ENCODE measurements at places on chromosomes 1 and 21.

- no peak for DNase-seq
Observed at GRCh38 chr21:44728716-44729115, 17.3 kb upstream of the TSPEAR start.

DNA sequence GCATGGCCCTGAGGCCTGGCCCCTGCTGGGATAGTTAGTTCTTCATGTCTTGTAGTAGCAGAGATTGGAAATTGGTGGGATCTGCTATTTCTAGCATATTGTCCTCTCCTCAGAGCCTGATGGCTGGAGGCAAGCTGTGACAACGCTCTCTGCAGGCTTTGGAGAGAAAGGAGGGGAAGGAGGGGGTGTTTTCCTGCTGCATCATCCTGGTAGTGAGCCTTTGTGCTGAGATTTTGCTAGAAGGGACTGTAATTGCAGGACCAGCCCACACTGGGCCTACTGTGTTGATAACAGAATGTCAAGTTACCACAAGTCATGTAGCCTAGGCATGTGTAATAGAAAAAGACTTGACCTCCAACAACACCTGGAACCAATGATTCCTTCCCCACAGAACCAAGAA lies 351.0 kb downstream of the SIPA1L2 start:
- no peak for DNase-seq

DNA sequence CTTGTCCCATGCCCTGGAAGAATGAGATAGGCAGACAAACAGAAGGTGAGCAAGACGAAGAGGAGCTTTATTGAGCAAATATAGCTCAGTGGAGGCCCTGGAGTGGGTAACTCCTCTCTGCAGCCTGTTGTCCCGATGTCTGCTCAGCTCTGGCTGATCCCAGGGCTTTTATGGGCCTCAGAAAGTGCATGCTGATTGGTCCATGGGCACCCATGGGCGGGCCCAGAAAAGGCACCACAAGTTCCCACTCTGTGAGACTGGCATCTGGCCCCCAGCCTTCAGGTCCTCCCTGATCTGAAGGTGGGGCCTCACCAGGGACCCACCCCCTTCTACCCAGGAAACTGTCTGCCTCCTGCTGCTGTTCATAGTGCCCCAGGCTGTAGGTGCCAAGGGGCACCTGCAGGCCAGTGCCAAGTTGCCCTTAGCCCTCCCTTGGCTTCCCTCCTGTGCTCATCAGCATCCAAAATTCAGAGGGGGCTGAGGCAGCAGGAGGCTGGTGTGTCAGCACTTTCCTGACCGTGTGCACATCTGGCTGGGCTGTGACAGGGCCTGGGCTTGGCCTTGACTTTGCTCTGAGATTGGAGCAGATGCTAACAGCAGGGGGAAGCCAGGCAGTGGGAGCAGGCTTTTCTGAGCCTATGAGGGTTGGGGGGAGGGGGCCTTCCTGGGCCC lies 35.4 kb downstream of the ACTL8 start:
- DNase-seq = no peak

DNA sequence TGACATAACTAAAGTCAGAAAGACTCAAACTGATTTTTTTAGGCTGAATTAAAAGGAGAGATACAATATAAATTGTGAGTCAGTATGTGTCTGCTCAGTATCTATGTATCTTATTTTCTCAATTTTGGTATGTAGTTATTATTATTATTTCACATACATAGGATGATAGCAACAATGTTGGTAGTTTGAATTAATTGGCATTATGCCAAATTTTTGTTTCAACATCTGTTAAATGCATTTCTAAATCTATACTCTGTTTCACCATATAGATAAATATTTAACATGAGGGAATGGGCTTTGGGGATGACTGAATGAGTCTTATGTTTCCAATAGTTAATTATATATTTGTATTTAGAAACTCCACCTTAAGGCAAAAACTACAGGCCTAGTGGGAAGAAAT lies 12.6 kb upstream of the HMCN1 start:
- no peak for DNase-seq

GRCh38 chr1:111452581-111452980 lies 3.3 kb downstream of the ATP5PB start:
- no peak for DNase-seq

DNA sequence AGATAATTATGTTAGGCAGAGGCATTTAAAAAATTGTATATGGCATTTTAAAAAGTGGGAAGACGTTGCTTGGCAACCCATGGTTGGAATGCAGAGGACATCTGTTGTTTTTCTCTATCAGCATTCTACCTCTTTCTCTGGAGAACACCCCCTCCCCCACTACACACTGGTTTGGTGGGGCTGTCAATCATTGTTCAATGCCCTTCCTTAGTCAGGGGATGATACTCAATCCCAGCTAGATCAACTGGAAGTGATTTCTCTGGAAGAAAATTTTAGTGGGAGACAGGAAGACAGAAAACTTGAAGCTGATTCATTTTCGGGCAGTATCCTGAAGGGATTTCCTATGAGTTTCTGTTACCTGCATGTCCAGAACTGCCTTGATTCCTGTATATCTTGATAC lies 35.7 kb upstream of the CAP1 start:
- no peak for DNase-seq

DNA sequence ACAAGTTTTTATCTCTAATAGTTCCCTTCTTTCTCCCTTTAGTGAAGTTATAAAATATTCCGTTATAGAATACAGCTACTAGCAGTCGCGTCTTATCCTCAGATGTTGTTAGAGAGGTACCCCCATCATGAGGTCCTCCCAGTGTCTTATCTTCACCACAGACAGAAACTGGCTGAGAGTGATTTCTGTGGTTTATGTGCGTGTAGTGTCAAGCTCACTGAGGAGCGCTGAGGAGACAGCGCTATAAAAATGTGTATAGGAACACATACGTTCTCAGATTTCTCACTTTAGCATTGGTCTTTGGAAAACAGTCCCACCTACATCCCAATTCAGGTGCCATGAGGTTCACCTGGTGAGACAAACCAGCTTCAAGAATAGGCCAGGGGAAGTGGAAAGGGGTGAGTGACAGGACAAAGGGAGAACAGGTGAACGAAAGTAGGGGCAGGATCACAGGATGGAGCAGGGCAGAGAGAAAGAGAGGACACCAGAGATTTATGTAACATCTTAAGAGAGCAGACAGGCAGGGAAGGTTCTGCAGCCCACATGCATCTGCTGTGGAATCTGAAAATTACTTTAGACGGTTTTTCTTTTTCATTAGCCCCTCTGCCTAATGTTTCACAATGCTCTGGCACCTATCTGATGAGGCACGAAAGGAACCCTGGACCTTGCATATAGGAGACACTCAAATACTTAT lies 2.7 kb upstream of the PLEKHO1 start:
- DNase-seq = no peak

DNA sequence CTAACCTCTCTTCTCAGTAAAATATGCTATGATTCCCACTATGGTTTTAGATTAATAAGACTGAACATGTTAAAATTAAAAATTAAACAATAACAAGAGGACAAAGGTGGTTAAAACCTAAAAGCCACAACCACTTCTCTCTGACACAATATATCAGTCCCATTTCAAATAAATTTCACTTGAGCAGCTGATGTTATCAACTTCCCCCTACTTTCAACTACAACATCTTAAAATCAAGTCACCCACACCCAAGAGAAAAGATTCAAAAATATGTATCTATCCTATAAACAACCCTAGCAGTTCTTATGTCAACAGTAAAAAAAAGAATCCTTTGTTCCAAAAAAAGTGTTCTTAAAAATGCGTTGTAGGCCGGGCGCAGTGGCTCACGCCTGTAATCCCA lies 7.5 kb downstream of the PUM1 start:
- no peak for DNase-seq

DNA sequence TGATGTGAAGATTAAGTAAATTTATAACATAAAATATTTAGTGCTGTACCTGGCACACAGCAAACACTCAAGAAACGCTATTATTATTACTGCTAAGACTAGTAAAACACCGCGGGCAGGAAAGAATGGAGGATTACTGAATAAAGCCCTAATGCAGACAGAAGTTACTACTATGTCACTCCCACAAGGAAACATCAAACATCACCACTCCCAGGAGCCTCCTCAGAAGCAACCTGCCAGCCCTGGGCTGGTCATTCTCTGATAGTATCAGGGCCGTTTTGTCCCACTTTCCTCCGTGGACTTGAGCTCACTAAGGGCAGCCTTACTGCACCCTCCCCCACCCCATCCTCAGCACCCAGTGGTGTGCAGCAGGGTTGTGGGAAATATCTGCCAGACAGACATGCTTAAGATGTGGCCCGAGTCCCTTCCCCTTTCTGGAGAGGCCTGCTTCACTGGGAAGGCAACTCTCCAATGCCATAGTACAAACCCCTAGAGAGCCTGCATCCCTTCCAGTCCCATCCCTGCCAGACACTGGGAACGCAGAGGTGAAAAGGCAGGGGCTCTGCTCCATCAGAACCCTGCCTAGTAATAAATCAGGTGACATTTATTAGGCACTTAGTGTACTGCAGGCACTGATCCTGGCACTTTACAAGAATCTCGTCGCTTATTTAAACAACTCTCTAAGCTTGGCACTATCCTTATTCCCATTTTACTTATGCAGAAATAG lies 41.7 kb upstream of the ECE1 start:
- DNase-seq = no peak

DNA sequence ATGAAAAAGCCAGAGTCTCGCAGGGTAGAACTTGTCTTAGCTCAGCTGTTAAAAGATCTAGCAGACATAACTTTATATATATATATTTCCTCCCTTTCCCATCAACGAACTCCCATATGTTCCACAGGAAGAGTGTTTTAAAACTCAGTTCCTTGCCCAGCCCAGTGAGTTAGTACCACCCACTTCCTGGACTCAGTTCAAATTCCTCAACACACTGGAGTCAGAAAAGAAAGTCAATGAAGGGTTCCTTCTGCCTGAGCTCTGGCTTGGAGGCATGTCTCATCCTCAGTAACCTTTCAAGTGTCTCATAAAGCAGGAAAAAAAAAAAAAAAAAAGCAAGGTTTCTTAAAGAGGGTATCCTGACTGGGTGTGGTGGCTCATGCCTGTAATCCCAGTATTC lies 15.6 kb downstream of the TPM3 start:
- no peak for DNase-seq

DNA sequence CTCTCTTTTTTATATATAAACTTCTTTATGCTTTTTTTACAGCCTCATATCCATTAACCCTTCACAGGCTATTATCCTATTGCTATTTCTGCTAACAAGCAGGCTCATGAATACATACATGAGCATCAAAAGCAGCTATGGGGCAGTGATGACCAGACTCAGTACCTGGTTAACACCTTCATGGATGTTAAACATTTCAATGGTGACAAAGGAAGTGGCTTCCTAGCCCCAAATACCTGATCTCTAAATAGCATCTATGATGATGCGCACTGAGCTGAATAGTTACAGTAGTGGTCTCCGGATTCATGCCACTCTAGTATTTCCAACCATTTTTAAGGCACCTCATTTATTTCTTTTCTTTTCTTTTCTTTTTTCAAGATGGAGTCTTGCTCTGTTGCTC lies 101.1 kb downstream of the TM2D1 start:
- DNase-seq = no peak

DNA sequence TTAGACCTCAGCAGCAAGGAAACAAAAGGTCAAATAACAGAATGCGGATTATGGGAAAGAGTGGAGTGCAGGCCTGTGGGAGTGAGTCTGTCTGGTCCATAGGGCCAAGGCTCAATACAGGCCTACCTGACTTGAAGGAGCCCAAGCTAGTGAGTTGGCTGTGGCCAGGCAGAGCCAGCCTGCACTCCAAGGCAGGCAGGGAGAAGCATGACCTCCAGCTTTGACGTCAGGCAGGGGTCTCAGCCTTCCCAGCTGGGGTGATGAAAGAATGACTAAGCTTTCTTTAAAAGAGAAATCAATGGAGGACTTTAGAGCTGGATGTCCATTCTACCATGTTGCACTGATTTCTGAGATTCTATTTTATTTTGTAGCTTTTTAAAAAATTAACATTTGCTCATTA lies 62.8 kb downstream of the RHOU start:
- no peak for DNase-seq

DNA sequence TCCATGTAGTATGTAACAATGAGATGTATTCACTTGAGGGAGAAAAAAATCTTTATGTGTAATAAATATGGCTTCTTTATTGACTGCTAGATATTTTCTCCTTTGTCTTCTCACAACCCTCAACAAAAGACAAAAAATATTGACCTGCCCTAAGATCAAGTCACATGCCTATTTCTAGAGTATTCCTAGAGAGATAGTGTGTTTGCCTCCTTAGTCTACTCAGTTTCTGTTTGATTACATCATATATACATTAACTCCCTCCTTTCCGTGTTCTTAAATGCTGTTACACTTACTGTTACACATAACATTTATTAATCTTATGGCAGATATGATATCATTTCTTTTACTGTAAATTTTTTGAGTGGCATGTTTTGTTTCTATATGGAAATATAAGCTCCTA lies 281.6 kb upstream of the RGS18 start:
- no peak for DNase-seq

DNA sequence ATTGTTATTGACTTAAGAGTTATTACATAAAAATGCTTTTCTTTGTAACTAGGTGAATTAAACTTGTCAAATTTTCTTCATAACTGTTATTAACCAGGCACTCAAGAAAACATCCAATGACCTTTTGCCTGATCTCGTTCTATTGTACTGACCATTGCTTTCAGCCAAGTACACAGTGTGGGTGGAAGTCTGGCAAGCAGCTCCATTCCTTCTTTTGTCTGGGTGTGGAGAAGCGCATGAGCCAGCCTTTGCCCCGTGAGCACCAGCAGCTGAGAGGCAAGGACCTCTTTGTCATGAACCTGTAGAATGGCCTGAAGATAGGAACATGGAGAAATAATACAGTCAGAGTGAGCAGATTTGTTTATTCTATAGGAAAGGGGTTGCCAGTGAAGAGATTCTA lies 57.5 kb downstream of the IARS2 start:
- DNase-seq = no peak

- DNase-seq = no peak
Observed at GRCh38 chr1:234631721-234632125, 21.7 kb upstream of the IRF2BP2 start.

DNA sequence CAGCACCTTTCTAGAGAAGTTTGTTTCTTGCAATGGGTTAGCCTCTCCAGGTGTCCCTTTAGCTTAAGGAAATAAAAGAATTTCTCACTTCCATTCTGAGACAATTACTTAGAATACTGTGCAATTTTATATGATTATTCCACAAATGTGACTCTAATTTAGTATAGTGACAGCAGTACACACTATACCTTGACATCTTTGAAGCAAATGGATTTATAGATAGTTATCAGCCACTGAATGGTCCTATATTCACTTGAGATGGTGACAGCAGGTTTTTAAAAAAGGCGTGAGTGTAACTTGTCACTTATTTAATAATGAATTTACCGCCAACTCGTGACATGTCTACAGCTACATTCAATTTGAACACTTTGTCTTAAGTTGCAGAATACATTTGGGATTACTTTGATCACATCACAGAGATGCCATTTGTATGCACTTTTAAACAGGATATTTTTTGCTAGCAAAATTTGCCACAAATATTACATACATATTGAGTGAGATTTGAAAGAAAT lies 71.6 kb downstream of the USP25 start:
- no peak for DNase-seq

DNA sequence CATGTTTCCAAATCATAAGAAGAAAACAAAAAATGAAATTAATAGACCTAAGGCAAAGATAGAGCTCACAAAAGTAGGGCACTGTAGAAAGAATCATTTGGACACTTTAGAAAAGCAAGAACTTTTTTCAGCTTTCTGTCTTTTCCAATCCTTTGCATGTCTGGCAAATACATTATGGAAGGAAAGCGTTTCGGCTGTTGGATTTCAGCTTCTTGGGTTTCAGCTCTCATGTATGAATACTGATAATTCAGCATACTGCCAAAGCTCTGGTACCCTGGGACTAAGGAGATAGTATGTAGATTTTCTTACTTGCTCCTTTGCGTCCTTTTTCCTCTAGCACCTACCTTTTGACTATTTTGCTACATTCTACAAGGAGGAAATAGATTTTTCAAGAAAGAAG lies 375.9 kb downstream of the BRINP3 start:
- DNase-seq = no peak

Measured in MM.1S (cell line).